ENCODE measurements at places on chromosomes 7 and 10. TPM values are rescaled to one million over a fixed set of nuclear protein-coding genes. Genes with fewer than 3 reads are reported as not detected.

GRCh38 chr10:71008150-71008549 lies 119.8 kb upstream of the PCBD1 start:
- DNase-seq: no peak

- DNase-seq: no peak
Measured at GRCh38 chr10:17861760-17862159, 52.6 kb downstream of the MRC1 start.

GRCh38 chr10:92181575-92181974 lies 109.3 kb downstream of the CPEB3 start:
- no peak for DNase-seq

The SPDYE11 gene
- not detected for total RNA-seq

The EEPD1 gene
- 11.4 TPM for total RNA-seq
